Urinary bladder (tissue), 4 donors: ENCODE measurements at places on chromosomes 7 and 10. TPM values are rescaled to one million over a fixed set of nuclear protein-coding genes. Genes with fewer than 3 reads are reported as not detected.

- no peak for DNase-seq
Measured at GRCh38 chr7:80643336-80643915, 5.0 kb downstream of the CD36 start.

- DNase-seq, result no peak
Measured at GRCh38 chr7:133461421-133461820, 208.5 kb downstream of the EXOC4 start.

GRCh38 chr7:15686957-15687545, 568 bp upstream of the MEOX2 start:
- DNase-seq, result no peak

- no peak for DNase-seq
Measured at GRCh38 chr10:58661336-58661735, 148.7 kb downstream of the BICC1 start.

GRCh38 chr10:61359452-61359851, 93.7 kb downstream of the TMEM26 start:
- no peak for DNase-seq

DNA sequence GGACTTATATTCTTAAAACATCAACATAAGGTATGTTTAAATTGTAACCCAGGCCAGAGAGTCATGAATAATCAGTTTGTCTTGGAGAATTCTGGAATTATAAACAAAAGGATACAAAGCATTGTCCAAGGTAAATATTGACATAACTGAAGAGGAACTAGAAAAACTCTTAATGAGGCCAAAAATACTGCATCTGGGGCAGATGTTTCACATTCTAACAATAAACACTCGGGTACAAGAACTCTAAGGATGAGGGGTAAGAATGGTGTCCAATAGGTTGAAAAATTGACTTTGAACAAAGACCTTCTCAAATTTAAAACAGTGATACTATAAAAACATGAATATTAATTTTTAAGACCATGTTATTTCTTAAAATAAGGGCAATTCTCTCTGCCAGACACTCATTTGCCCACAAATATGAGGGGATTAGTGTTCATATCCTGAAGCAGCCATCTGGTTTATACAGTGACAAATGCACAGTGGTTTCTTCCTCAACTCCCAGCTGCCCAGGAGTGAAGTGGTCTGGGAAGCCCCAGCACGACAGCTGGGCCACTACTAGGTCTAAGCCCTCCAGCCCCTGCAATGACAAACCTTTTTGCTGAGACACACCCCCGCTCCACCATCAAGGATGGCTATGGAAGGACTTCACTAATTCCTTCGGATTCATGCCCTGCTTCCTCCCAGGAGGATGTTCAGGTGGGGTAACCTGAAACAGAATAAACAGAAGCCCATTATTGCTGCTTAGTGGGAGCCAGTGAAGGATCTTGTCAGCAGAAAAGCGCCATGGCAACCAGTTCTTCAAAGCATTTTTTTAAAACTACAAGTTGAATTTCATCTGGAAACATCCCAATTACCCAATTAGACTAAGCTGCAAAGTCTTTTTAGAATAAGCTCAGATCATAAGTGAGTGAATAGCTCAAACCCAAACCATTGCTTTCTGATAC, 107.5 kb upstream of the ARID5B start:
- DNase-seq, result no peak

- no peak for DNase-seq
Measured at GRCh38 chr7:132815130-132815529, 238.9 kb upstream of the PLXNA4 start.

DNA sequence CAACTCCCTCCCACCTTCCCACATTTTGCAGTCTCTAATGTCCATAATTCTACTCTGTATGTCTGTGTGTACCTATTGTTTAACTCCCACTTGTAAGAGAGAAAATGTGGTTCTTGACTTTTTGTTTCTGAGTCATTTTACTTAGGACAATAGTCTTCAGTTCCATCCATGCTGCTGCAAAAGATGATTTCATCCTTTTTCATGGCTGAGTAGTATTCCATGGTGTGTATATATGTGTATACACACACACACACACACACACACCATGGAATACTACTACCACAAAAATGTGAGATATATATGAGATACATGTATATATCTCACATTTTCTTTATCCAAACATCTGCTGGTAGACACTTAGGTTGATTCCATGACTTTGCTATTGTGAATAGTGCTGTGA, 182.1 kb upstream of the GALNT17 start:
- no peak for DNase-seq

Gene PDK4
- 16.4 TPM for total RNA-seq

Gene TMEM229A
- 2.0 TPM for total RNA-seq

DNA sequence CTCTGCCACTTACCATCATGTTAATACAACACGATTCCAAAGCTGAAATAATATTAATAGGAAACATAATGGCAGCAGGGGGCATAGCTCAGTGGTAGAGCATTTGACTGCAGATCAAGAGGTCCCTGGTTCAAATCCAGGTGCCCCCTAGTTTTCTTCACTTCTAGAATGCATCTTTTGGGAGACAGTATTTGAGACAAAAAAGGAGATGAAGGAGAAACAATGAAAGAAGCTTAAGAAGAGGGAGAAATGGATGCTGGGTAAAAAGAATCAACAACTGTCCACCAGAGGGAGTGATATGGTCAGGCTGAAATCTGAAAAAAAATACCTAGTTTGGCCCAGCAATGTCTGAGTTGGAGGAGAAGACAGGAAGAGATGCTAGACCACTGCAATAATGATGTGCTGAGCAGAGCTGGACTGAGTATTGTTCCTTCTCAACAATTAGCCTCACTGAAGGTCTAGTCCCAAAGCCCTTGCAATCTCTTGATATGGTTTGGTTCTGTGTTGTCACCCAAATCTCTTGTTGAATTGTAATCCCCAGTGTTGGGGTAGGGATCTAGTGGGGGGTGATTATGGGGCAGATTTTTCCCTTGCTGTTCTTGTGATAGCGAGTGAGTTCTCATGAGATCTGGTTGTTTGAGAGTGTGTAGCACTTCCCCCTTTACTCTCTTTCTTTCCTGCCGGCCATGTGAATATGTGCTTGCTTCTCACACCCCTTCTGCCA, 48.3 kb downstream of the ZNF783 start:
- DNase-seq, result no peak

Gene PLEKHS1
- 0.42 TPM for total RNA-seq

Gene ZNF425
- 4.9 TPM for total RNA-seq

- no peak for DNase-seq
Measured at GRCh38 chr7:127820732-127821085, 168.7 kb downstream of the SND1 start.

DNA sequence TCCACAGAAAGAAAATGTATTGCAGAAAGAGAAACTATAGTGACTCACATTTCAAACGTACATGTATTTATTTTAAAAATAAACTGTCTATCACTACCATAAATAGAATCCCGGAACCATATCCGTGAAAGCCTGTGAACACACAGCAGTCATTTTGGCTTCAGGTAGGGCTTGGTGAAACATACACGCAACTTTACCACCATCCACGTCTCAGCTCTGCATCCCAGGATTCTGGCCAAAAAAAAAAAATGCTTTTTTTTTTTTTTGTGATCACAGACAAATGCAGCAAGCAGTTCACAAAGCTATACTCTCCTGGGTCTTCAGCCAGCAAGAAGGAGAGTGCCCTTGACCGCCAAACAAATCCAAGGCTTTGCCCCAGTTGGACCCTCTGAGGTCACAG, 56.8 kb upstream of the OCM2 start:
- DNase-seq, result no peak

Gene ZNF804B
- total RNA-seq, result 1.2 TPM

DNA sequence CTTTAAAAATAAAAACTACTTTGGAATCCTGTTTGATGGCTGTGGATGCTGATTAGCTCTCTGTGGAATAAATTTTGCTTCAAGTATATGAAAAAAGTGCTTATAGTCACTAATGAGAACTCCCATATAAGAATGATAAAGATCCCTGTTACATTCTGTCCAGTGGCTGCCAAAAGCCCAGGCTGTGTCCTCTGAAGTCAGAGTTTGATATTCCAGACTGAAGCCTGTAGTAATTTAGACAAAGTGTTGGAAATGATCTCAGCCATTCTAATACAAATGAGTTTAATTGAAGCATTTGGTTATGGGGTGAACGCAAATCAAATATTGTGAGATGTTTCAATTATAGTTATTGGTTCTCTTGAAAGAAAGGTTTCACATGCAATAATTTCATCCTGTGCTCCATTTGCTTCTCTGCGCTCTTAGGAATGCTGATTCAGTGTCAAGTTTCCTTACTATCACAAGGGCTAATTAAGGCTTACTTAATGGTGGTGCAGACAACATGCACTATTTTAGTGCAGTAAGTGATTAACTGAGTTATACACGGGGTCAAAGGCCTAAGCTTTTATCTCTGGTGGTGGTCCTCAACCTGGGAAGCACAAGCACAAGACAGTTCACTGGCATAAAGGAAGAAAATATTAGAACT, 867.6 kb downstream of the SORCS1 start:
- DNase-seq, result no peak

Gene TCERG1L
- 0.32 TPM for total RNA-seq

Gene WEE2
- total RNA-seq, result 0.42 TPM

DNA sequence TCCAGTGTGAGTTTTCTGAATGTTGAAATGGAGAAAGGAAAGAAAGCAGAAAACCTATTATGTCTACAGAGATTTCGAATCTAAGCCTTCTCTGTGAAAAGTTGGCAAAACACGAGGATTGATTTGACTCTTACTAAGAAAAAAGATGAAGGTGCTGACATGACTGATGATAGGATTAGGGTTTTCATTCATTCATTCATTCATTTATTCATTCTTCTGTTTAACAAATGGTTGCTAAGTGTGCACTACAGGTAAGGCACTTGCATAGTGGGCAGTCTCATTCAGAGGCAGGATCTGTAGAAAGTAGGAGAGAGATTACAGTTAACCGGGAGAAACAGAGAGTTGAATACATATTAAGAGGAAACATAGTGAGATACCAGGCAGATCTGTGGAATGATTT, 137.1 kb downstream of the ZNF365 start:
- no peak for DNase-seq

DNA sequence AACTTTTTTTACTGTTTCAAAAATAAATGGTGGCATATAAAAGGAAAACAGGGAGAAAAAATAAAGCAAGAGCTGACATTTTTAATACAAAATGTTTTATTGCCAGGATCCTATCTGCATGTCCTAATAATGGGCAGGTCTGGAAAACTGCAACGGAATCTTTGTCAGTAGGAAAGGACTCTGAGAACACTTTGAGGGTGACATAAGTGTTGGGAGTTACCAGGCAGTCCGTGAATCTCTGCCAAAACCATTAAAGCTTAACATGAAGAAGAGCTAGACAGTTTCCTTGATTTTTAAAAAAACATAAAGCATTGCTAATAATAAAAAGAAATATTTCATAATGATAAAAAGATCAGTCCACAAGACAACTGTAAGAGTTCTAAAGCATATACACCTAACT, 80.7 kb downstream of the AGMO start:
- no peak for DNase-seq

Gene FFAR4
- total RNA-seq, result 0.16 TPM

- no peak for DNase-seq
Measured at GRCh38 chr10:1434912-1435692, 302.2 kb downstream of the ADARB2 start.

Gene SYCE1
- total RNA-seq, result not detected

DNA sequence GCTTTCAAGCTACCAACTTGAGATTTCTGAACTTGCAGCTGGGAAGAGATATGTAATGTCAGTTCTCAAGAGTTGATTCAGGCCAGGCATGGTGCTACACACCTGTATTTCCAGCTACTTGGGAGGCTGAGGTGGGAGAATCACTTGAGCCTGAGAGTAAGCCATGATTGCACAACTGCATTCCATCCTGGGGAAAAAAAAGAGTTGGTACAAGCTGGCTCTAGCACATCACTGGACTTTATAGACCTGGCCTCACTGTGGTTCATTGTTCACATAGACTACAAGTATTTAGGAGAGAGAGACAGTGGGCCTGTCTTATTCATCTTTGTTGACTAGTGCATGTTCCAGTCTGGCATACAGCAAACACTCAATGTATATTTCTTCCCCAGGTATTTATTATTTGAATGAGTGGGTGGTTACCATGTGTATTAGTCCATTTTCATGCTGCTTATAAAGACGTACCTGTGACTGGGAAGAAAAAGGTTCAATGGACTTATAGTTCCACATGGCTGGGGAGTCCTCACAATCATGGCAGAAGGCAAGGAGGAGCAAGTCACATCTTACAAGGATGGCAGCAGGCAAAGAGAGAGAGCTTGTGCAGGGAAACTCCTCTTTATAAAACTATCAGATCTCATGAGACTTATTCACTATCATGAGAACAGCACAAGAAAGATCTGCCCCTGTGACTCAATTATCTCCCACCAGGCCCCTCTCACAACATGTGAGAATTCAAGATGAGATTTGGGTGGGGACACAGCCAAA, 176.5 kb downstream of the PFKFB3 start:
- no peak for DNase-seq

GRCh38 chr7:28081016-28081415, 99.6 kb downstream of the JAZF1 start:
- no peak for DNase-seq

GRCh38 chr10:97682042-97682441, 5.0 kb downstream of the AVPI1 start:
- no peak for DNase-seq

Gene CALHM1
- not detected for total RNA-seq

DNA sequence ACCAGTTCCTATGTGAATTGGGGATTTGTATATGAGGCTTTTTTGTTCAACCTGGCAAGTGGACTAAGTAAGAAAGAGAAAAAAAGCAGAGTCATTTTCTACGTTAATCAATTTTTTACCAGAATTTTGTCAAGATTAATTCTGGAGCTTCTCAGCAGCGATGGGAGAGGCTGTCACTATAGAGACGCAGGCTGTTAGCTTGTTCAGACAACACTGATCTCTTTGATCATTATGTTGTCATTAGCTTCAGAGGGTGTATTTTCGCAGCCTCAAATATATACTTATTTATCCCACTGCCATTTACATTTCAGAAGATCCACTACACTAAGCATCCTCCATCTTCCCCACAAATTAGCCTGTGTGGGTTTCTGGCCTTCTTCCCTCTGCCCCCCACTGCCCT, 196.7 kb upstream of the PFKP start:
- DNase-seq, result no peak

Gene ACTR3C
- total RNA-seq, result 6.5 TPM

DNA sequence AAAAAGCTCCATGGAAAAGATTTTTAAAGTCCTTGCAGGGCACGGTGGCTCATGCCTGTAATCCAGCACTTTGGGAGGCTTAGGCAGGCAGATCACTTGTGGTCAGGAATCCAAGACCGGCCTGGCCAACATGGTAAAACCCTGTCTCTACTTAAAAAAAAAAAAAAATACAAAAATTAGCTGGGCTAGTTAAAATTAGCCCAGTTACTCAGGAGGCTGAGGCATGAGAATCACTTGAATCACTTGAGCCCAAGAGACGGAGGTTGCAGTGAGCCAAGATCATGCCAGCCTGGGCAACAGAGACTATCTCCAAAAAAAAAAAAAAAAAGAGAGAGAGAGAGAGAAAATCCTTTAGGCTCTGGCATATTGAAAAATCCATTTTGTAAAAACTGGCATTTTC, 61.9 kb downstream of the CCDC6 start:
- no peak for DNase-seq

Gene CLCN1
- 0.16 TPM for total RNA-seq

Gene OR9A2
- total RNA-seq, result 1.1 TPM

GRCh38 chr7:124752310-124752709, 13.3 kb downstream of the GPR37 start:
- DNase-seq, result no peak

- no peak for DNase-seq
Measured at GRCh38 chr10:69769395-69769992, 32.2 kb upstream of the COL13A1 start.
